ENCODE measurements at places on chromosomes 12 and 14.

- DNase-seq: peak; percentile 9
These were observed 4.1 kb upstream of the SERPINA1 start for GRCh38 chr14:94392510-94392935.

DNA sequence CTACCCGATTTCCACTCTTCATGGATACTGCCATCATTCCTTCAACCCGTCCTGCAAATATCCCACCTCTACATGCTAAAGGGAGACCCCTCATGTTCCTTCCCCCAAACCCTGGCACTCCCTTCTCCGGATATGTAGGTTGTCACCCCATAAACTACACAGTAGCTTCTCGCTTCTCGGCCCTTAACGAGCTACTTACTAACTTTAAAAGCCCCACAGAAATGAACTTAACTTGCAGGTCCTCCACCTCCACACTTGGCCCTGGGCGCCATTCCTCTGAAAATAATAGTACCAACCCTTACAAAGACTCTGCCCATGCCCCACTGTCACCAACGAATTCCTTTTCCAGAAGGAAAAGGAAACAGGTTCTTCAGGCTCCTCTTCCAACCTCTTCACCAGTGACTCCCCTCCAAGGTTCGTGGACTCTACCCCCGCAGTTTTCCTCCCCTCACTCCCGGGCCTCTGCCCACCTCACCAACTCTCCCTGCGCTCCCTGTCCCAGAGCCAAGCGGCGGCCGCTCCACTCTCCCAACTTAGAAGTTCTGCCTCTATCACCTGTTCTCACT is 1.2 kb downstream of the SPPL3 start:
- no peak for DNase-seq

DNA sequence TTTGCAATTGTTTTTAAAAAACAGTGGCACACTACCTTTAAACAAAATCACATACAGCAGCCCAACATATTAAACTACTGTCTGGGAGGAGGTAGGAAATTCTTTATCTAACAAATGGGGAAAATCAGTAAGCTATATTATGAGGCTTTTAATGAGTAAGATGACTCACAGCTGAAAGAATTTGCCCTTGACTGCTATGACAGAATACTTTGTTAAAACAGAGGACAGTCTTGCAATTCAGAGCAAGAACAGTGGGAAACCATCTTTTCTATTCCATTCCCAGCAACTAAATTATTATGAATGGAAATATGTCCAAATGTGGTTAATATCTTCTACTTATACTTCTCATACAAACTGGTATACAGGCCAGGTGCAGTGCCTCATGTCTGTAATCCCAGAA is 49.2 kb upstream of the SGPP1 start:
- no peak for DNase-seq

DNA sequence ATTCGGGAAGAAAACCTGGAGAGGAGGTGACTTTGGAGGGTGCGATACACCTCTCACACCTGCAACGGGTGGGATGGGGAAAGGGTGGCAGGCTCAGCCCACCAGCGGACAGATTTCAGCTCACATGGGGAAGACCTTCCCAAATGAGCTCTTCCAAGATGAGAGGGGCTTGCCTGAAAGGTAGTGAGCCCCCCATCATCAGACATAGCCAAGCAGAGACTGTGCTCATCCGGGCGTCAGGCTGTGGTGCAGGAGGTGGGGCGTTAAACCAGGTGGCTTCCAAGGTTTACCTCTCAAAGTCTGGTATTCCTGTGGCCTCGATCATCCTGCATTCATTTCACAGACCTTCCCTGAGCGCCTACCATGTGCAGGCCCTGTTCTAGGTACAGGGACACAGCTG is 105.4 kb upstream of the FKBP4 start:
- no peak for DNase-seq

DNA sequence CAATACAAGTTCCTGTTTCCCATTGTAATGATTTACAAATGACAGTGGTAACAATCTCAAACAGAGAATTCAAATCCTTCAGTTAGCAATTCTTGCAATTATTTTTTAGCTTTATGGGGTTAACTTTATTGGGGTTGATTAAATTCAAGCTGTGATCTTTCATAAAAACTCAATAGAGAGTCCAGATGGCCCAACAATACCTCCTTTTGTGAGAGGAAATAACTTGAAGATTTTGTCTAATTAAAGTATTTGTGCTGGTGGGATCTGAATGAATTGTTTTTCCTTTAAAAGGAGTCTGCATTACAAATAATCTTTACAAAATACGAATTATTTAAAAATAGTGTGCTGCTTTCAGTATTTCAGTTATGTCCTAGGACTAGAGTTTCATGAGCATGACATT is 4.4 kb upstream of the ARHGAP5 start:
- no peak for DNase-seq

GRCh38 chr14:51604073-51604472 is 47.6 kb upstream of the FRMD6 start:
- DNase-seq: no peak

GRCh38 chr14:38197784-38198335 is 9.8 kb upstream of the SSTR1 start:
- DNase-seq: no peak

- DNase-seq: no peak
These were observed 63.2 kb downstream of the FBXL14 start for GRCh38 chr12:1531153-1531653.

- no peak for DNase-seq
These were observed 16.6 kb downstream of the MGP start for GRCh38 chr12:14868916-14869506.

DNA sequence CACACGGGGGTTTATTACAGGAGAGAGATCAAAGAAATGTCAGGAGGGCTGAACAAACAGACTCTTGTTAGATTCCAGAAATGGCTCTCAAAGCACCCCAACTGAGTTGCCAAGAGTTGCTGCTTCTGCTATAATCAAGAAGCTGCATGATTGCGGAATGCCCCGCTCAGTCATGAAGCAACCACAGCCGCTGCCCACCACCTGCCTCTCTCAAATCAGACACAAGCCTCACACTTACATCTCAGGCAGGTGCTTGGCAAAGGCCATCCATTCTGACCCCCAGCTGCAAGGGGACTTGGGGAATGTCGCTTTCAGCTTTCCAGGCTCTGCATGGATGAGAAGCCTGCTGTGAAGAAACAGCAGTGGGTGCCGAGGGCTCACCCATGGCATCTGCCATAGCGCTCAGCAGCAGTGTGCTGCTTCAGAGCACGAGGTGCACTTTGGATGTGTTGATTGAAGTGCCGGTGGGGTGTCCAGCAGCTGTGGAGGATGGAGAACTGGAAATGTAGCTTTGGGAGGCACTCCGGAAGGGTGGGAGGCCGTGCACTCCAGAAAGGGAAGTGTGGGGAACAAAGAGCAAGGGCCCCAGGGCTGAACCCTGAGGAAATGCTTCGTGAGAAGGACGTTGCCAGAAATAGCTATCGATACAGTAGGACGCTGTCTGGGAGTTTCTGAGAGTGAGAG is 37.7 kb downstream of the LRRC74A start:
- no peak for DNase-seq

DNA sequence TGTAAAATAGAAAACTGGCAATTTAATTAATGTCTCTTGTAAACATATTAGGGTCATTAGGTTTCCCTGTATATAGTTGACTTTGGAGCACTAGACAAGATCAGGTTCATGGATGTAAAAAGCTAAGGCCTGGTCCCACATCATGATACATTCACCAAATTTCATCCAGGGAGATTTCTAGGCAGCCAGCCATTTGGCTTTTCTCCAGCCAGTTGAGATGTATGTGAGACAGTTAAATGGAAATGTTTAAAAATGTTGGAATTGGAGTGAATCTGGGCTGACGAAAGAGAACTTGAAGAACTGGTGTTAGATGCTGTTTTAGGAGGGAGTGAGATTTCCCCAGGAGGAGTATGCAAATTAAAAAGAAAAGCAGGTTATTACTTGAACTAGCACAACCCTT is 41.8 kb upstream of the CLEC14A start:
- no peak for DNase-seq

- DNase-seq: no peak
These were observed 25.0 kb downstream of the PRICKLE1 start for GRCh38 chr12:42564556-42564955.

DNA sequence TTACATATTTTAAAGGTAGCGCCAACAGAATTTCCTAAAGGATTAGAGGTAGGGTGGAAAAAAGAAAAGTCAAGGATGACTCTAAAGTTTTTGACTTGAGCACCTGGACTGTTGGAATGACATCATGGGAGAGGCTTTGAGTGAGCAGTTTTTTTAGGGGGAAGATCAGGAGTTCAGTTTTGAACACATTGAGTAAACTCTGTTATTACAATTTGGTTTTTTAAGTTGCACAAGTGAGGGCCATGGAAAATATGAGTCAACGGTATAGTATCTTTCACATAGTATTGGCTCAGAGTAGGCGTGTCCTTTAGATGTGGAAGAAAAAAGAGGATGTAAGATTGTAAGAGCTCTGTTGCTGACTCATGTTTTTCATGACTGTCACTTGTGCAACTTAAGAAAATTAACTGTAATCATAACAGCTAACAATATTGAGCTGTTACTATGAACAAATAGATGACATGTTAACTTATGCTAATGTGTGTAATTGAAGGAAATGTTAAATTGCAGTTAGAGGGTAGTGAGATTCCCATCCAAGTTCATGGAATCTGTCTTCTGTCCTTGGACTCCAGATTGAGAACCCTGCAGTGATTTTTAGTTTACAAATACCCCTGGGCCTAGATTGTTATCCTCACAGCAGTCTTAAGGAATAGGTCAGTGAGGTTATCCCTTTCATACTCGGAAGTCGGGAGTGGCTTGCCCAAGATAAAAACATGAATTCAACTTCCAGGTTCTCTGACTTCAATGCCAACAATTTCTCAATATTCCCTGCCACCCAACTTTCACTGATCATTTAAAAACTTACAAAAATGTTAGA is 48.2 kb upstream of the ATP2B1 start:
- DNase-seq: peak; percentile 44

- DNase-seq: no peak
These were observed 32.1 kb downstream of the BAZ1A start for GRCh38 chr14:34843011-34843554.
